ENCODE measurements at places on chromosomes 7 and 10. TPM values are rescaled to one million over a fixed set of nuclear protein-coding genes. Genes with fewer than 3 reads are reported as not detected.

GRCh38 chr10:50332108-50332842 lies 81.0 kb upstream of the ASAH2 start:
- no peak for DNase-seq

GRCh38 chr7:130387306-130387627 lies 7.0 kb downstream of the CPA1 start:
- no peak for DNase-seq

Gene RAPGEF5
- total RNA-seq = 110 TPM

DNA sequence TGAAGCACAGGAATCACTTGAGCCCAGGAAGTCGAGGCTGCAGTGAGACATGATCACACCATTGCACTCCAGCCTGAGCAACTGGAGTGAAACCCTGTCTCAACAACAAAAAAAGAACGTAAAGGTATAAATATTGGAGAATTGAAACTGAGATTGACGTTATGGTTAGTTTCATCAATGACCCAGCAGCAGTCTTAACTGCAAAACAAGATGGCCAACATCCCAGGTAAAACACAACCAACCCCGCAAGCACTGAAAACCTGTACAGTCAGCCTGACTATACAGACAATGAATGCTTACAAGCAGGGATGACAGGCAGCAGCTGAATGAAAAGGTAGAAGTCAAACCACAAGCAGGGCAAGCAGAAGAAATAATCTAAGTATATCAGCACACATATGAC lies 34.7 kb downstream of the WAPL start:
- no peak for DNase-seq

DNA sequence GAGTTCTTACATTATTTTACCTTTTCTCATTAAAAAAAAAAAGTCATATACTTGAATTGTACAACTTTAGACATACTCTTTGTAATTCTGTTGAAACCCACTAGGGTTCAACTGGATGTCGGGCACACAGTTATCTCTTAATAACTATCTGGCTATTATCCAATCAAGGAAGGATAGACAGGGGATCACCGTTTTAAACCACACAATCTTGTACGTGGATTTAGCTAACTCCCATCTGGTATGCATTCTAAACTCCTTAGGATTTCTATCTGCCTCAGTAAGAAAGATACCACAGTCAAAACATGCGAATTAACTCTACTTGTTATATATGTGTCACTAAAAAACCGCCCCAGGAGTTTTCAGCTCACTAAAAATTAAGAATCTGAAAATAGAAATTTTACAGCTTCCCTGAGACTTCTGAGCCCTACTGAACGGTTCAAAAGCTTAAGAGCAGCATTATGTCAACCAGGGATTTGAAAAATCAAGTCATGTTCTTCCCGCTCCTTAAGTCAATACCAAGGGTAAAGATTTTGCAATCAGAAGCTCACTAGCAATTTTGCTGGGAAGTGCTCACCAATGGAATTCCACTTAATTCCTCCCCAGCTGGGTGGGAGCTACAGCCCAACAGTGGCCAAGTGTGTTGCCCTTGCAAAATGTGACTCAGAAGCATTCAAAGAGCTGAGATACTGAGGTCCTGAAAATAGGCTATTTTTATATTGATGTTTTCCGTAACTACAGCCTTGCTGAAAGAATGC lies 267.0 kb downstream of the FRMD4A start:
- no peak for DNase-seq

DNA sequence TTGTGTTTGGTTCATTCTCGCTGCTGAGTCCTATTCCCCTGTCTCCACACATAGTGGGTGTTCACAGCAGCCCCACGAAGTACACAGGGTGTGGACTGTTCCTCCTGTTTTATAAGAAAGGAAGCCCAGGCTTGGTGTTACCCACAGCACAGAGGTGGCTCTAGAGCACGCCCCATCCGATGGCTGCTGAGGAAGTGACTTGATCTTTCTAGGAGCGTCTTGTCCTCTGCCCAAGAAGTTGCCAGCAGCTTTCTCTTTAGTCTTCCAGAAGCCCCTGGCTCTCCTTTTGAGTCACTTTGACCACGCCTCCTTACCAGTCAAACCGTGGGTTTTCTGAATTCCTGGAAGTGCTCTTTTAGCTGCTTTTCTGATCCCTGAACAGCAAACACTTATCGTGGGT lies 94.0 kb downstream of the GRK5 start:
- DNase-seq = peak; percentile 65

GRCh38 chr10:102090772-102091171 lies 25.6 kb downstream of the HPS6 start:
- DNase-seq = peak; percentile 59

DNA sequence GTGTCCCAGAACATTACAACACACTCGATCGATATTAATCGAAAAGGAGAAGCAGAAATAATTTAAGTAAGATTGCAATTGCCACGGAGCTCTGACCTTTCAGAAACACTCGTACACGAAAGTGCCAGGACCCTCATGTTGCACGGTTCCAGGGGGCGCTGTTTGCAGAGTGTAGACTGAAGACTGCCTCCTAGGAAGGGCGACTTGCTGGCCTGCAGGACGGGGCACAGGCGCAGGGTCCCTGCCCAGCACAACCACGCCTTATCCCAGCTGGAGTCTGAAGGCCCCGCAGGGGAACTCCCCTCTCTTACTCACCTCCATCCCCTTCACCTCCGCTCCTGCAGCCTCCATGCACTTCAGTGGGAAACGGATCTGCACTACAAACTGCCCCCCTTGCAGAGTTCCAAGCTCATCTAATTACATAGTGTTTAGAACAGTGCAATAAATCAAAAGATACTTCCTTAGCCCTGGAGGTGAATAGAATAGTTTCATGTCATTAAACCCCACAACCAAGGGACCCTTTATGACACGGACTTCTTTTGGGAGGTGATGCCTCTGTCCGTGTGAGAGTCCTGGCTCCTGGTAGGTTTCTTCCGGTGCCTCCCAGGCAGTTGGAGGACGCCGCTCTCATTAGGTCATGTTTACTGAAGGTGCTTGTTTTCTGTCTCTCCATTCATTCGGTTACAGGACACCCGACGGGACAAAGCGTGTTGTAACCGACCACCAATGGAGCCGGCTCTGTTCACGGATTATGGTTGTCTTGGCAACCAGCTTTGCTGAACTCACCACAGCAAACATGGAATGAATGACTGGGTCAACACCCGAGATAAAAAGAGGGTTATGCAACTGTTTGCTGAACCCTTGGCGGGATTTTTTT lies 262.2 kb downstream of the BAMBI start:
- no peak for DNase-seq

DNA sequence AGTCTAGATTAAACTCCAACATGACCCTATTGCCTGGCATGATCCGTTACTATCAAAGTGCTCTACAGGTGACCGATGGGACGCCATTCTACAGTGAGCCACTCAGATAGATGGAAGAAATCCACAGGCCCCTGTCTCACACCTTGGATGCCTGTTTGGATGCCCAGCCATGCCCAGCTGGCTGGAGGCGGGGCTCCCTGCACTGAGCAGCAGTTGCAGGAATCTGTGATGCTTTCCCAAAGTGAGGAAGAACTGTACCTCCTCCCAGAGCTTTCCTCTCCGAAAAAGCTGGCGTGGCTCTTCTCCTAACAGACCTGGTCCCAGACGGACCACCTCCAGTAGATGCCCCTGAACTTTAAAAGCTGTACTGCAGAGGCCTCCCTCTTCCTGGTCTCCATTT lies 253.3 kb downstream of the ELMO1 start:
- DNase-seq = no peak

Gene CFAP46
- 0.20 TPM for total RNA-seq

Data from lung microvascular endothelial cell (primary cell).